GM23338 (cell line): ENCODE measurements at places on chromosomes 2 and 18.

- no peak overlapping the region for H3K27ac ChIP-seq
- H3K4me3 ChIP-seq: no peak overlapping the region
- no peaks in the 10 kb centered on the region for H3K27me3 ChIP-seq
- H3K36me3 ChIP-seq: 0 out of 2 replicates have a peak, but pooled peaks cover 4% of the 10 kb centered on the region
- DNase-seq: peak; percentile 57
Measured at GRCh38 chr18:11260961-11261461, 111.6 kb upstream of the PIEZO2 start.

DNA sequence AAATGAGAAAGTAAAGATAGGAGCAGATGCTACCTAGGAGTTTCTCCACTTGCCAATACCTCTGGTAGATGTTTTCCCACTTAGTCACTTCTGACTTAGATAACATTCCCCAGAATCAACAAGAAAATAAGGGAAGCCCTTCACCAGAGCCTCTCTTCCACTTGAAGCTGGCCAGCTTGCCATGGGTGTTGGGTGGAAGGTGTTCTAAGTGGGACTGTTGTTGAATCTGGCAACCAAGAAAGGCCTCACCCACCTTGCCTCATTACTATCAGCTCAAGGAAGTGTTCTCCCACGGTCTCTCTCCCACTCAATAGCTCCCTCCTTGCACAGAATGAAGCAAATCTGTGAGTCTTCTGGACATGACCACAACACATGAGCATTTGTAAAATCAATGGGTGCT, 100.4 kb upstream of the REG3A start:
- no peak for DNase-seq
- H3K27ac ChIP-seq: no peak overlapping the region
- H3K4me1 ChIP-seq: no peaks in the 10 kb centered on the region
- H3K4me3 ChIP-seq: no peak overlapping the region
- H3K36me3 ChIP-seq: no peaks in the 10 kb centered on the region

DNA sequence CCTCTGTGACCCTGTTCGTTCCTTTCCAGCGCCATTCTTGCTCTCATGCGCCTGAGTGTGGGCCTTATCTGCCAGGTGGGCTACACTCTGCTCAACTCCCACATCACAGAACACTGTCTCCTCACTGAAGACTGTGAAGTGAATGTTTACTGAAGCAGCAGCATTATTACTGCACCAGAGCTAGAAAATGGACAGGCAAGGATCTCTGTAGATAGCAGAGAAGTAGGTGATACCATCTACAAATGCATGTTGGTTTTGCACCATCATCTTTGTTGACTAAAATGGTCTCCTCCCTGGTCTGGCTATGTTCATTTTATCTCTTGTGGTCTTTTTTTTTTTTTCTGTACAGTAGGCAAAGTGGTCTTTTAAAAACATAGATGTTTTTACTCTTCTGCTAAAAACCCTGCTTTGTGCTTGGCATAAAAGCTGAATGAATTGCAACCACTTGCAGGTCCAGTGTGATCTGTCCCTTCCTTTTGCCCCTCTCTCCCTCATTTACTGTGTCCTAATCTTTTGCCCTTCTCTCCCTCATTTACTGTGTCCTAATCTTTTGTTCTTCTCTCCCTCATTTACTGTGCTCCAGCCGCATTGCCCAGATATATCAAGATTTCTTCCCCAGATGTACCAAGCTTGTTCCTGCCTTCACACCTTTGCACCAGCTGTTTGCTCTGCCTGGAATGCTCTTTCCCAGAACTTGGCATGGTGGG, 35.4 kb downstream of the BABAM2 start:
- no peaks in the 10 kb centered on the region for H3K27me3 ChIP-seq
- no peaks in the 10 kb centered on the region for H3K36me3 ChIP-seq
- H3K27ac ChIP-seq: no peak overlapping the region
- no peak overlapping the region for H3K4me3 ChIP-seq
- H3K4me1 ChIP-seq: no peaks in the 10 kb centered on the region

GRCh38 chr2:228180181-228181097, 1.0 kb downstream of the SPHKAP start:
- no peak overlapping the region for H3K27ac ChIP-seq
- H3K36me3 ChIP-seq: no peaks in the 10 kb centered on the region
- peaks cover 5% of the 10 kb centered on the region; the same call in 1 of the 2 replicates for H3K4me1 ChIP-seq
- peak; percentile 73 for DNase-seq
- peak overlapping the region; percentile 81 for H3K4me3 ChIP-seq

- H3K4me1 ChIP-seq: peaks cover 20% of the 10 kb centered on the region
- H3K27ac ChIP-seq: peak overlapping the region; percentile 97; the same call in 1 of the 2 replicates
- peak overlapping the region; percentile 82 for H3K4me3 ChIP-seq
- no peak for DNase-seq
Measured at GRCh38 chr2:61535449-61535848, 2.7 kb downstream of the XPO1 start.

- H3K4me3 ChIP-seq: no peak overlapping the region
- H3K4me1 ChIP-seq: peaks cover 7% of the 10 kb centered on the region; the same call in 1 of the 2 replicates
- H3K27ac ChIP-seq: no peak overlapping the region
- no peaks in the 10 kb centered on the region for H3K27me3 ChIP-seq
Measured at GRCh38 chr2:151098841-151099240, 162.8 kb downstream of the RBM43 start.

DNA sequence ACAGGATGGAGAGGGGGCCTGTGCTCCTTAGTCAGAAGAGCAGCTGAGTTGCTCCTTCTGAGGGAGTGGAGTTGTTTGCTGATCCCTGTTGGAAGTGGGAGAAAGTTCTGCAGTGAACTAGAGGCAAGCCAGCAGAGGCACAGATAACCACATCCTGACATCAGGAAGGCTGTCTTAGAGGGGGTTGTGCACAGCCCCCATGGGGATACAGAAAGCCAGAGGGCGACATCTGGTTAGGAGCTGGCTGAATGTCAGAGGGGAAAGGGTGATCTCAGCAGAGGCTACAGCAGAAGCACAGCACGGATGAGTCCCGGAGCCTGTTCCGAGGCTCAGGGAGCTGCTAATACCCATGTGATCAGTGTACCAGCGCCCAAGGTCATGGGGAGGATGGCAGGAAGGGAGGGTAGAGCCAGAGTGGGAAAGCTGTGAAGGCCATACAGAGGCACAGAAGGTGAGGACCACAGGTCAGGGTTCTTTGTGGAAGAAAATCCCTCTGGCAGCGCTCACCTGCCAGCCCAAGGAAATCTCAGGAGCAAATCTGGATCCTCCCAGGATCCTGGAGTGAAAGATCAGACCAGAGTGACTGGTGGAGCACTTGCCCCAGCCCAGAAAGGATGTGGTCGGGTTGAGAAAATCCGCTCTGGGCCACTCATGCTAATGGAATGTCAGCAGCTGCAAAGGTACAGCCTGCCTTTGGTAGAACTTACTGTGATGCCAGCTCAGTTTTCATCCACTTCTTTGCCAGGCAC, 111.8 kb downstream of the STPG4 start:
- H3K36me3 ChIP-seq: no peaks in the 10 kb centered on the region
- H3K27ac ChIP-seq: no peak overlapping the region
- H3K27me3 ChIP-seq: no peaks in the 10 kb centered on the region
- peak; percentile 27 for DNase-seq
- no peak overlapping the region for H3K4me3 ChIP-seq

- H3K4me3 ChIP-seq: no peak overlapping the region
- no peak for DNase-seq
- no peaks in the 10 kb centered on the region for H3K4me1 ChIP-seq
- H3K36me3 ChIP-seq: no peaks in the 10 kb centered on the region
- H3K27ac ChIP-seq: no peak overlapping the region
Measured at GRCh38 chr2:215275824-215276223, 36.0 kb upstream of the ATIC start.
